ENCODE measurements at places on chromosomes 4 and X. TPM values are rescaled to one million over a fixed set of nuclear protein-coding genes. Genes with fewer than 3 reads are reported as not detected.

The TCEAL6 gene
- not detected for total RNA-seq

The CRMP1 gene
- 6.6 TPM for total RNA-seq

The TMPRSS11F gene
- total RNA-seq, result not detected

The KDR gene
- total RNA-seq, result under 0.01 TPM

The TREX2 gene
- 0.13 TPM for total RNA-seq

The CPE gene
- 29.4 TPM for total RNA-seq

The MAOB gene
- 7.6 TPM for total RNA-seq

The NDNF gene
- 1.6 TPM for total RNA-seq

The XIAP gene
- 14.5 TPM for total RNA-seq

The AVPR2 gene
- total RNA-seq, result not detected

The DUSP21 gene
- total RNA-seq, result not detected

The RASL11B gene
- total RNA-seq, result 0.76 TPM

The BEX3 gene
- total RNA-seq, result 138 TPM

The ARMCX4 gene
- 2.7 TPM for total RNA-seq

The ELMOD2 gene
- total RNA-seq, result 13.0 TPM

The TCP11X2 gene
- total RNA-seq, result not detected

The RRAGB gene
- total RNA-seq, result 13.7 TPM

The MTNR1A gene
- total RNA-seq, result 0.16 TPM

The CSAG1 gene
- not detected for total RNA-seq

The RBMX gene
- 195 TPM for total RNA-seq

The HS3ST1 gene
- total RNA-seq, result 0.38 TPM

The STATH gene
- total RNA-seq, result not detected

The NDP gene
- not detected for total RNA-seq

The RBM10 gene
- total RNA-seq, result 55.9 TPM

The TMEM128 gene
- total RNA-seq, result 20.2 TPM

The NR3C2 gene
- total RNA-seq, result 2.4 TPM

The NSUN7 gene
- 8.4 TPM for total RNA-seq

The SLC49A3 gene
- 13.1 TPM for total RNA-seq

The FAM156B gene
- total RNA-seq, result 14.7 TPM

The TSPAN7 gene
- 0.49 TPM for total RNA-seq

The FAM241A gene
- total RNA-seq, result 0.81 TPM

The GPR34 gene
- not detected for total RNA-seq

The CT55 gene
- total RNA-seq, result not detected

The TXK gene
- total RNA-seq, result 0.13 TPM

The ZNF711 gene
- 1.8 TPM for total RNA-seq

The GALNTL6 gene
- total RNA-seq, result 0.25 TPM

The NPY2R gene
- total RNA-seq, result not detected

The RAI2 gene
- under 0.01 TPM for total RNA-seq

The DMD gene
- total RNA-seq, result 12.9 TPM

The HERC5 gene
- total RNA-seq, result 0.33 TPM

The TSPAN6 gene
- 15.6 TPM for total RNA-seq

The LRP2BP gene
- total RNA-seq, result 0.16 TPM

The USP51 gene
- total RNA-seq, result 3.3 TPM

The CDKL2 gene
- 1.5 TPM for total RNA-seq

The RPS6KA6 gene
- total RNA-seq, result 1.3 TPM

Measured in mesangial cell (primary cell).